Stimulated activated CD4-positive, alpha-beta T cell treated with anti-CD3 and anti-CD28 coated beads, Interleukin-1b, Interleukin-23, amount 100 ng/mL, for 1 hour (primary cell): ENCODE measurements at places on chromosomes 4 and X.

DNA sequence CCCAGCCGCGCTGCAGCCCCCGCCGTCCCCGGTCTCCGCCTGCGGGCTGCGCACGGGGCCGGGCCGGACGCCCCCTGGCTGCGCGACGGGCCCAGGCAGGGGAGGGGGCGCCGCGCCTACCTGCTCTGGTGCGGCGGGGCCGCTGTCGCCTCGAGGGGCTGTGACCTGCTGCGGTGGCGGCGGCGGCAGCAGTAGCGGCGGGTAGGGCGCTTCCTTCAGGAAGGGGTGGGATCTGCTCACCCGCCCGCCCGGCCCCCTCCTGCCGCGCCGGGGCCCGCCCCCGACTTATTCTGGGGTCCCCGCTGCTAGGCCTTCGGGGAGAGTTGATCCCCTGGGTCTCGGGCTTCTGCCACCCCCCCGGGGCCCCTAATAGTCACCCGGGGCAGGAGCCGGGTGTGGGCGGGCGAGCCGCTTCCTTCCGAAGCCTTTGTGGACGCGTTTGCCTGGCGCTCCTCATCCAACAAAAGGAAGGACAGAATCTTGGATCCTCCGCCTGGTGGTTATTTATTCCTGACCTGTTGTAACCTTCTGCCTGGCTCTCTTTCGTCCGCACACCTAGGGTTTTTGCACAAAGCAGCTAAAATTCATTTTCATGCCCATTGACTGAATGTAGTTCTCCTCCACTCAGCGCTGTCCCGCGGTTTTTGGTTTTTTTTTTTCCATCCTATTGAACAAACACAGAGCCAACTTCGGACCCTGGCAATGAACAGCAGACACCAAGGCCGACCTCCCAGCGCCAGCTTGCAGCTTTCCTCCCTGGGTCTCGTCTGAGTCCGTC, at the start of gene TMEM150C:
TSS of gene TMEM150C (minus strand) at position 203 of the 778 bp plus-strand sequence. CDS start 57,331 bp downstream, outside the sequence.
- DNase-seq = no peak

DNA sequence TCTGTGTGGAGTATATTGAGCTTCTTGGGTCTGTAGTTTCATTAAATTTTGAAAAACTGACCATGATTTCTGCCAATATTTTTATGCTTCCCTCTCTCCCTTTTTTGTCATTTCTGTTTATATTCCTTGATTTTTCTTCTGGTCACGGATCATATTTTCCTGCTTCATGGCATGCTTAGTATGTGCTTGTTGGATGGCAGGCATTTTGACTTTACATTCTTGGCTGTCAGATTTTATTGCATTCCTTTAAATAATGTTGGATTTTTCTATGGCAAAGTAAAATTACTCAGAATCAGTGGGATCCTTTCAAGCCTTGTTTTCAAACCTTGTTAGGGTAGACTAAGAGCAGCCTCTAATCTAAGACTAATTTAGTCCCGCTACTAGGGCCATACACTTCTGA, 531.8 kb downstream of the IL15 start:
- no peak for DNase-seq

- no peak for DNase-seq
These were observed 631.0 kb upstream of the SPANXN1 start for GRCh38 chrX:144616317-144616716.

DNA sequence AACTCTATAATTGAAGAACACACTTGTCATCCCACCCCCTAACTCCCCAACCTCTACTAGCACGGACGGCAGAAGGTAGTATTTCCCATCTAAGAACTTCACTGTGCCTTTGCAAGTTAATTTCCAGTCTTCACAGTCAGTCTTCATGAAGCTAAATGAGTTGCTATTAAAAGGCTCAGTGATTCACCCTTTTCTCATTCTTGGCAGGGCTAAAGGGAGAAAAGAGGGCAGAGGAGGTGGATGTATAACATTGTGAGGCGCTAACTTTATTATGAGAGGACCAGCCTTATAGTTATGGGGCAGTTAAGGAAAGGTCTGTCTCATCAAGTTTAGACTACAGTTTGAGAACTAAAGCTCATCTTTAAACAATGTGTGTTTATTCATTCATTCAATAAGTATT, 161.0 kb upstream of the S100G start:
- DNase-seq = no peak

DNA sequence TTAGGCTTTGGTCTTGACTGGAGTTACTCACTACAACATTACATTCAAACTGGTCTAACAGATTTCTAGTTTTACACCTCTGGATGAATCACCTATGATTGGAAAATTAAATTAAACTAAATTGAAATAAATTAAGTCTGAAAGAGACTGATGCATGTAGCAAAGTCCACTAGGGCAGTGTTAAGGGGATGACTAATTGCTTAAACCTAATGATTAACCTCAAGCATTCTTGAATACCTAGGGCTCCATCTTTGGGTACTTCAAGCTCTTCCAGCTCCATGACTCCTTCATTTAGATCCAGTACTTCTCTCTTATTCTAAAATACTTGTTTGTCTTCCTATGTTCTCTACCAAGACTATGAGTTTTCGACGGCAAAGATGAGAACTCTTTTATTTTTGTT, 86.8 kb downstream of the SH2D1A start:
- no peak for DNase-seq

DNA sequence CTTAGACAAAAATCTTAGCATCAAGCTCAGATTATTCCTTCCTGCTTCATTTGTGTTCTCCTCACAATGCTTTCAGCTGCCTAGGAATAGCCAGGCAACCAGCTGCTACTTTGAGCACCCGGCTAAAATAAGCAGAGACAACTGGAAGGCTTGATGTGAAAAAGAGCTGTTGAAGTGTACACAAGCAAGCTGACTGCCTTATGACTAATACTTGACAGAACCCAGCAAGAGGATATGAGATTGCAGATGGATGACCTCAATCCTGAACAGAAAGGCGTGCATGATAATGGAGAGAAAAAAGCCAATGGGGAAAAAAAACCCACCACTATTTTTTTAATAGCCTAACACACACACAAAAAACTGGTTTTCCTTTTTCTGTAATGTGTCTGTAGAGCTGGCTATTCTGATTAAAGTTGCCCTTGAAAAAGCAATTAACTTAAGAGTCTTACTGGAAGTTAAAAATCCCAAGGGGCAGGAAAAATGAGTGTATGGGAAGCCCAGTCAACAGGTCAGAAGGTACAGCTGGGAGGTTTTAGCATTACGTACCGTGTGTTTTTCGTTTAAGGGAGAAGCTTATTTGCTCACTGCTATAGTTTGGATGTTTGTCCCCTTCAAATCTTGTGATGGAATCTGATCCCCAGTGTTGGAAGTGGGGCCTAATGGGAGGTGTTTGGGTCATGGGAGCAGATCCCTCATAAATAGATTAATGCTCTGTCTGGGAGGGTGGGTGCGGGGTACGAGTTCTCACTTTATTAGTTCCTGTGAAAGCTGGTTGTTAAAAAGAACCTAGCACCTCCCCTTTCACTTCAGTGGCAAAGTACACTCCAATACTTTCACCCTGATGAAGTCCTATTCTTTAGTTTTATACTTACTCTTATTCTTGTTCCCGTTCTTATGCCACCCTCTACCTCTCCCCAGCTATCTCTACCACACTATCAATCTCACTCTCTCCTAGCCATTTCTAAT, 37.1 kb upstream of the HERC6 start:
- DNase-seq = no peak
